ENCODE measurements at places on chromosomes 2 and 18.

- no peak for DNase-seq
Measured at GRCh38 chr18:13260935-13261640, 42.5 kb downstream of the LDLRAD4 start.

GRCh38 chr2:178204977-178205376 is 10.7 kb downstream of the OSBPL6 start:
- DNase-seq = no peak

DNA sequence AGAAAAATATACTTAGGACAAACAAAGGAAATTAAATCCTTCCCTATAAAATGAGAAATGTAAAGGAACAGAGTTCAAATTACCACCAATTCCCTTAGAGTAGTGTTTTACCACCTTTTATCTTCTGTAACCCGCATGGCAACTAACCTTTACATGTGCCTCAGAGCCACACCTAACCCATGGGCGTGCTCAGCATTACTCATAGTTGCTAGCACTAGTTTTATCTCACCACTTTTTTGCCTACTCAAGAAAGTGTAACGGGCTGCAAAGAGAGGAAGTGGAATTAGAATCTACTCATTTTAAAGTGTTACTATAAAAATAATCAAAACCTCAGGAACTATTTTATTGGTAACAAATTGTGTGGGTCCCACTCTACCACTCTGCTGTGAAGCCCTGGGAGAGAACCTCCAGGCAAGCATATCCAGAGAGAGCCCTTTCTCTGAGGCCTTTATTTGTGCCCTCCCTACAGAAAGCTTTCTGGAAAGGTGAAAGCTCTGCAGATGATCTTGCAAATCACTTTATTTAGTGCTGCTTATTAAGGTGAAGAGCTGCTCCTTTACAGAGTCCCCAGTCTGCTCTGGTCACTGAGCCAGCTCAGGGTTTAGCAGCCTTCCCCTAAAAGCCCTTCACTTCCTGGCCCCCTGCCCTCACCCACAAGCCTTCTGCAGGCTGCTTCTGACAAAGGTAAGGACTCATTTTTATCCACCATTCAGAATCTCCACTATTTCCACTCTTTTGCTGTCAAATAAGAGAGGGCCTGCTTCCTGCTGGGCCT is 98.8 kb downstream of the TRABD2A start:
- peak; percentile 52 for DNase-seq

- no peak for DNase-seq
Measured at GRCh38 chr2:231991664-231992063, 30.2 kb downstream of the DIS3L2 start.

DNA sequence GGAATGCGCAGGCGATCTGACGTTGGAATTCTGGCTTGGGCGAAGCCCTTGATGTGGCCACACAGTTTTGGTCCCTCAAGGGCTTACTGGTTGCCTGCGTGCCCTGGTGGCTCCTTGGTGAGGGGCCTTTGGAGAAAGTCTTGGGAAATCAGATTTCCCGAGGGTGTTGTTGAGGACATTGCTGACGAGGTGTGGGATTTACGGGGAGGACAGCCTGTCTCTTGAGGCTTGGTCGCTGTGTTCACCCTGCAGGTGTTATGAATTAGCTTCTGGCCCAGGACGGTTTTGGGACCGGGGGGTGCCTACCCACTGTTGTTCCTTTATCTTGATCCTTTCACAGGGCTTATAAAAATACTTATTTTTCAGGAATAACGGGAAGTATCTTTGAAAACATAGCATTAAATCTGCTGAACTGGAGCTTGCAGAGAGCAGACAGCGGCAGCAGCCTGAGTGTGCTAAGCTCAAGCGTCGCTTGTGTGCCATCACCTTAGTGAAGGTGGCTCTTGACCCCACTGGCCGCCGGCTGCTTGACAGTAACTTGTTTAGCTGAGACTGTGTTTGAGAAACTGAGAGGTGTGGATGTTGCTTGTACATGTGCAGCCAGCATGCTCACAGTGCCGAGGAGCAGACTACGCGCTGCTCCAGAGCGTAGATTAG is 4.2 kb downstream of the CTDP1 start:
- DNase-seq = no peak

GRCh38 chr2:99545604-99546003 is 55.8 kb upstream of the REV1 start:
- DNase-seq = no peak

DNA sequence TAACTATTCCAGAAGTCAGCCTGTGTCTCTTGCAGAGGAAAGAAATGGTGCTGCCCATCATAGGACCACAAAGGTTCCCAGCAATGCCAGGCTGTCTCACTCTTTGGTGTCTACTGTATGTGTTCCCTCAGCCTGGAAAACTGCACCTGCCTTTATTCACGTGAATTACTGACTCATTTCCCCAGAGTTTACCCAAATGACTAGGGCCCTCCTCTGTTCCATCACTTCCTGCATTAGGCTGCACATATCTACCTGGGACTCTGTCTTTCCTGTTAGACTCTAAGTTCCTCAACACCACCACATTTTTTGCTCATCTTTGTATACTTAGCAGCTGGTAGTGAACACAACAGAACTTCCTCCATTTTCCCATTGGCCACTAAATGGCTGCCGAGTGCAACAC is 188.3 kb downstream of the FHOD3 start:
- no peak for DNase-seq

DNA sequence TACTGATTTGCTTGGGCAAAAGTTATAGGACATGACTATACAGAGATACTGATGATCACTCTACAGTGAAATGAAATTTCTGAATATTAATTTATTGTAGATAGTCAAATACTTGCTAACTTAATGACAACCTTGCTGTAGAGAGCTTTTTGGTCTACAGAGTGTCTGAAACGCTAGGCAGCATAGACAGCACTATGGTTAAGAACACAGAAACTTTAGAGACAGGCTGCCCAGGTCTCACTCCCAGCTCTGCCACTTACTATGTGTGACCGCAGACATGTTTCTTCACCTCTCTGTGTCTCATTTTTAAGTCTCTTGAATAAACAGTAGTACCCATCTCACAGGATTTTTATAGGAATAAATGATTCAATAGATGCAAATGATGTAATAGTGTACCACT is 247.0 kb downstream of the TCF4 start:
- DNase-seq = no peak

DNA sequence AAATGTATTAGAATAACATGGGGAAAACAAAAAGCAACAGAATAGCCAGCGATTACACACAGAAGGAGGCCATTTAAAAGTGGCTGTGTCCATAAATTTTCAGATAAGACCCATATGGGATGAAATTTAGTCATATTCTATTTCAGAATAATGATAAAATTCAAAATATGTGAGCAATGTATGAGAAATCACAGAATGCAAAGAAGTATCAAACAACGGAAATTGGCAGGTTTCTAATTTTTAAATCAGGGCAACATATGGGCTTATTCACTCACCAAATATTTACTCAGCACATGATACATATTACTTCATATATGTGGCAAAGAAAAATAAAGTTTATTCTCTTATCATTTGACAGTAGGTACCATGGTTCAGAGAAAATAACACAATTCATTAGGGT is 208.5 kb downstream of the GRB14 start:
- no peak for DNase-seq

DNA sequence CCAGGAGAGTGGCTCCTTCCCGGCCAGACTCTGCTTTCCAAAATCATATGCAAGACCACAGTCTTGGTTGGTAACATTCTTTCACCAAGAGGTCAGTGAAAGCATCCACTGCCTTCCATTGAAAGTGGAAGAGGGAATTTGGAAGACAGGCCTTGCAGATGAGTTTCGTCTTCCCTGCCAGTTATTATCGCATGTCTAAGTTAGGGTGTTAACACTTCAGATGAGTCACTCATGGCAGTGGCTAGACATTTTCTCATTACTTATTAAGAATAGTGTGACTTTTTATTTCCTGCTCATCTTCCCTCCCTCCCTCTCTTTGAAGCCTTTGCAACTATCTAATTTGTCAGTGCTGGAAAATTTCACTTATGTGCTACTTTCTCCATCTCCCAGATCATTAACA is 102.9 kb upstream of the EPB41L3 start:
- DNase-seq = no peak

- DNase-seq = no peak
Measured at GRCh38 chr2:238161291-238162051, 2.7 kb downstream of the ERFE start.

GRCh38 chr2:199191461-199191860 is 266.3 kb downstream of the SATB2 start:
- DNase-seq = no peak

GRCh38 chr2:24058564-24059271 is 9.2 kb downstream of the FKBP1B start:
- no peak for DNase-seq

- DNase-seq = no peak
Measured at GRCh38 chr2:95388091-95388692, 14.3 kb upstream of the FAHD2A start.

DNA sequence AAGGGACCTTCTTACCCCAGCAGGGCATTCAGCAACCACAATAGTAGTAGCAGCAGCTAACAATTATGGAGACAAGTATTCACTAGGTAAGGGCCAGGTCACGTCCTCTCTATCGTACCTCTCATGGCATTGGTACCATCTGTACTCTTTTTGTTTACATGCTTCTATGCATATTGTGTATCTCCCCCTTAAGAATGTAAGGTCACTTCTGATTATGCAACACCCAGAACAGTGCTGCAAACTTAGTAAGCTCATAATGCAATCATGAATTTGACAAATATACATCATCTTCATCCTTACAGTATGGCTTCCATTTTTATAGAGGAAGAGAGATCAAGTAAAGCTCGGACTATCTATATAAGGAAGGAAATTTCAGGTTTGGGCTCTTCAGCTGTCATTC is 46.1 kb downstream of the SPRED2 start:
- DNase-seq = no peak

DNA sequence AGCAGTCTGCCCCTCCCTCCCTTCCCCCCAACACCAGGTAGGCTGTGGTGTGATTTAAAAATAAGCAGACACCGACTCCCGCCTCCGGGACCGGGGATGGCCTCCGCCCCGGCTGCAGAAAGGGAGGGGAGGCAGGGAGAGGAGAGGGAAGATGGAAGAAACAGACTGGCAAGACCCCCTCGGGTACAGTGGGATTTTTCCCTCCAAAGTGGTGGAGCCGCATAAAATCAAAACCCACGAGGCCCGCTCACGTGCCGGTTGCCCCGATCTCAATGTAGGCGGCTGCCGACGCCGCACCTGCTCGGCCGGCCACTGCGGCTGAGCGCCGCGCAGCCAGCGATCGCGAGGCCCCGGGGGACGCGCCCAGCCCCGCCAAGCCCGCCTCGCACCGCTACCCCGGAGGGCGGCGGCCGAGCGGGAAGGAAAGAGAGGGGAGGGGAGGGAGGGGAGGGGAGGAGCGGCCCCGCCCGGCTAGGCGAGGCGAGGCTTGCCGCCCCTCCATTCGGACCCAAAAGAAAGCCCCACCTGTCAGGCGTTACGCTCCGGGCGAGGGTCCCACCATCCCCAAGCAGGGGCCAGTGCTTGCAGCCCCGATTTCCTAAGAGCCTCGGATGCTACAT is 811 bp downstream of the ADD2 start:
- peak; percentile 75 for DNase-seq

- no peak for DNase-seq
Measured at GRCh38 chr18:29271501-29271900, 1094.6 kb upstream of the CDH2 start.

All from B cell (primary cell).